ENCODE measurements at places on chromosomes 2 and 18.
A peak's percentile ranks its signal among the peaks of the same experiment; 100 is the strongest.

DNA sequence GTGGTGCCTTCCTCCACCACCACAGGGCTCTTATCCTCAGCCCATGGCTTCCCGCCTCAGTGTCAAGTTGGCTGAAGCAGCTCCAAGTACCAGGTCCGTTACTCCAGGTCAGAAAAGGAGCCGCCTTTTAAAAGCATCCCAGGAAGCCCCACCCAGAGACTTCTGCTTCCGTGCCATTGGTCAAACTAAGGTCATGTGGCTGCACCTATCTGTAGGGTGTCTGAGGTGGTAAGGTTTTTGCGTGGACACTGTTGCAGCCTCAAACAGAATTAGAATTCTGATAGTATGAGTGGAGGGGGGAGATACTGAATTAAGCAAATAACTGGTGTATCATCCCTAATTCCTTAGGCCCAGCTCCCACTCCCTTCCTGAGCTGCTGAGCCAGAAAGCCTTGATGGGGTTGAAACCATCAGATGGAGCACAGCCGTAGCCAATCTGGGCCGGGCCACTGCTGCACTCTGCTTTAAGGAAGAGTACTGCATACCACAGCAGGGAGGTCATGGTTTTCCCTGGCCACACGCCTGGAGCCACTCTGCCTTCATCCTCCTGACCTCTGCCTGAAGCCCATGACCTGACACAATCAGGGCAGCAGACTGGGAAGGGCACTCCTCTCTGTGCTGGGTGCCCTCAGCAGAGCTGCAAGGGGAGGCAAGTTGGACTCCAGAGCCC lies 8.4 kb downstream of the TMEM247 start:
- no peak for DNase-seq

GRCh38 chr18:60020107-60020925 lies 120.5 kb downstream of the PMAIP1 start:
- DNase-seq: no peak

DNA sequence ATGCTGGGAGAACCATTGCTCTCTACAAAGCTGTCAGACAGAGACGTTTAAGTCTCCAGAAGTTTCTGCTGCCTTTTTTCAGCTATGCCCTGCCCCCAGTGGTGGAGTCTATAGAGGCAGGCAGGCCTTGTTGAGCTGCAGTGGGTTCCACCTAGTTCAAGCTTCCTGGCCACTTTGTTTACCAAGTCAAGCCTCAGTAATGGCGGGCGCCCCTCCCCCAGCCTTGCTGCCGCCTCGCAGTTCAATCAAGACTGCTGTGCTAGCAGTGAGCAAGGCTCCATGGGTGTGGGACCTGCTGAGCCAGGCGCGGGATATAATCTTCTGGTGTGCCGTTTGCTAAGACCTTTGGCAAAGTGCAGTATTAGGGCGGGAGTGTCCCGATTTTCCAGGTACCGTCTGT lies 52.7 kb upstream of the SCYGR2 start:
- DNase-seq: no peak

- DNase-seq: no peak
These were observed 55.9 kb upstream of the APCDD1 start for GRCh38 chr18:10398571-10398970.

GRCh38 chr2:88613921-88614320 lies 13.3 kb downstream of the EIF2AK3 start:
- no peak for DNase-seq

GRCh38 chr2:51516667-51517066 lies 484.7 kb upstream of the NRXN1 start:
- DNase-seq: no peak

GRCh38 chr2:156472686-156473085 lies 36.5 kb downstream of the GPD2 start:
- DNase-seq: no peak

GRCh38 chr2:155301221-155301620 lies 602.7 kb downstream of the KCNJ3 start:
- DNase-seq: no peak

GRCh38 chr18:44143072-44143471 lies 537.6 kb upstream of the SETBP1 start:
- DNase-seq: no peak

DNA sequence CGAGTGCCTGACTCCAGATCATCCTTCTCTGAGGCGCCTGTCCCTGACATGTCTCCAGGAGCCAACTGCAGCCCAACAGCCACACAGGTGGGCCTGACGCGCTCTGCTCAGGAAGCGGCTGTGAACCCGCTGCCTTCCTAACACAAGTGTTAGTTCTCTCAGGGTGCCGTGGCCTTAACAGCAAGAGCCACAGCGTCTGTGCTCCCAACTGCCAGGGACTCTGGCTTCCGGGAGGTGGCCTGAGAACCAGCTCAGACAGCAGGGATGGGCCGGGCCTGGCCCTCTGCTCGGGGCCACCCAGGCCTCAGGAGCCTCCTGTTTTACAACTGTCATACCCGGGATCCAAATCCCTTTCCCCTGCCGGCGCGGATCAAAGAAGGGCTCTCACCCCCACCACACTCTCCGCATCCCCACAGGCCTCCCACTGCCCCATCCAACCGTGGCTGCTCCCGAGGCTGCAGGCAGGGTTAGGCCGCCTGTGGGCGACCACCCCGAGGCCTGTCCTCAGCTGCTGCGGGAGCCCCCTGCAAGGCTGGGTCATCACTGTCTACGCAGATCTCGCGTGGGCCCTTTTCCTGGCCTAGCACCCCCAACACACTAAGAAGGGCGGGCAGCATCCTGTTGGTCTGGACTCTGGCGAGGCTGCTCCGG lies 114.2 kb upstream of the ZNF236 start:
- DNase-seq: no peak

GRCh38 chr2:233571001-233571400 lies 4.4 kb upstream of the USP40 start:
- no peak for DNase-seq

DNA sequence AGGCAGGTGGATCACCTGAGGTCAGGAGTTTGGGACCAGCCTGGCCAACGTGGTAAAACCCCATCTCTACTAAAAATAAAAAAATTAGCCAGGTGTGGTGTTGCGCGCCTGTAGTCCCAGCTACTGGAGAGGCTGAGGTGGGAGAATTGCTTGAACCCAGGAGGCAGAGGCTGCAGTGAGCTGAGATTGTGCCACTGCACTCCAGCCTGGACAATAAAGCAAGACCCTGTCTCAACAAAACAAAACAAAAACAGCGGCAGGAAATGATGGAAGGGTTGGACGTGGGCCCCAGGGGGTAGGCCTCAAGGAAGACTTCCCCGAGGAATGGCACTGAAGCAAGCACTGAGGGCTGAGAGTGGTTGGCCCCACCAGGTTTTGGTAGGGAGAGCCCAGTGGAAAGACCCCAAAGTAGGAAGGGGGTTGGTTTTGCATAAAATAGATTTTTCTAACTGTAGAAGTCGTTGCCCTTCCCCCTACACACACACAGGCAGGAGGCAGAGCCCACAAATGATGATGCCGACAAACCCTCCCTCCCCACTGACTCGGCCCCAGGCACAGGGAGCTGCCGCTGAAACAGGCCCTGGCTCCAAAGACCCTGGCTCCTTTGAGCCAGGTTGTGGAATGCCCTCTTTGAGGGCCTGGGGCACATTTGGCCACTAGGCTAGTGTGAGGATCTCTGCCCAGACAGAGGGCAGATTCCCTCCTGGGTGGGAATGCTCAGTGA lies 104.8 kb downstream of the CABLES1 start:
- DNase-seq: no peak

DNA sequence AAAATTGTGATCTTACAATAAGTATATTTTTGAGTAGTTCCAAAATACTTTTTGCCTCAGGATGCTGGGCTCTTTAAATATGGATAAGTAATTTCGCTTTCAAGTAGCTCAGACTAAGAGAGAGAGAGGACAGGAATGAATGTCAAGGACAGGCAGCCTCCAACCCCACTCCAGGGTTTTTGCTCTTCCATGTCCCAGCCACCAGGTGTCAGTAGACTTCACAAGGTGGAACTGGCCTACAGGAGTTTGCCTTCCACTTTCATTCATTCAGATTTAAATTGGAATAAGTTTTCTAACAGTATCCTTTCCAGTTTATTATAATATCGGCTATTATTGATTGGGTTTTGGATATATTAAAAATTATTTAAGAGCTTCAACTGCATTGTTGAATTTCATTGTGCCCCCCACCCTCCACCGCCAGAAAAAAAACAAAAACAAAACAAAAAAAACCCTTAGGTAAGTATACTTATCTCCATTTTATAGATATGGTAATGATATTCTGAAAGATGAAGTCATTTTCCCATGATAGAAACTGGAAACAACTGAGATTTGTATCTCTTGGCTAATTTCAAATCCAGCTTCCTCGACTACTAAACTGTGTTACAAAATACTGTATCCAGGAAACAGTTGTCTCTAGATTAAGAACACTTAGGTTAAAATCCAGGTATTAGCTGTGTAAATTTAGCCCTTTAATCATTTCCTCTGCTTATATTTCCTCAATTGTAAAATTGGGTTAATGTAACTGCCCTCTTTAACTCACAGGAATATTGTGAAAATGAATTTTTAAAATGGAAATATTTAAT lies 793.1 kb downstream of the ERBB4 start:
- DNase-seq: no peak

- DNase-seq: no peak
These were observed 186.5 kb downstream of the TRIB2 start for GRCh38 chr2:12903272-12903671.

GRCh38 chr18:22988208-22988607 lies 55.1 kb downstream of the RBBP8 start:
- DNase-seq: no peak

DNA sequence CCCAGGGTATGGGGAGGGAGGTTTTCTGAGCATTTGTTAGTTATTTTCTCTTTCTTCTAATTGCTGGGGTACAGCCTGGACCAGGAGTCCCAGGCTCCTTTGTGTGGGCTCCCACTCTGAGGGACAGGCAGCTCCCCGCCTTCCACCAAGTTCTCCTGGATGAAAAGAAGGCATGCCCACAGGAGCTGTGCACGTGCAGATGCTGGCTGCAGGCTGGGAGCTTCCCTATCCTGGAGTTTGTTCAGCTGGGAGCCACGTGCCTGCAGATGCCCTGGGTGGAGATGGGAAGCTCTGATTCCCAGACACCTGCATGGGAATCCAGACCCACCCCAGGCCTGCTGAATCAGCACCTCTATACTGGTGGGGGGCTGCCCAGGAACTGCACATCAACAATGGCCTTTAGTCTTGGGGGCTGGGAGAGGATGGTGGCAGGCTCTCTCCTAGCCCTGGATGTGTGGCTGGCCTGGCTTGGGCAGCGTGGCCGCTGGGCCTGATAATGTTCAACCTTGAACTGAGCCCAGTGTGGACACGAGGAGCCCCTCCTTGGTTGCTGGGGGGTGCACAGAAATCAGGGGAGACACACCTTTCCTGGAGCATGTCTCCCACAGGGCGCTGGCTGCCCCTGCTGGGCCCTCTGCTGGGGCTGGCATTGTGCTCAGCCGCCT lies 233.6 kb upstream of the HS6ST1 start:
- no peak for DNase-seq

GRCh38 chr18:11119550-11119949 lies 29.8 kb downstream of the PIEZO2 start:
- DNase-seq: no peak

DNA sequence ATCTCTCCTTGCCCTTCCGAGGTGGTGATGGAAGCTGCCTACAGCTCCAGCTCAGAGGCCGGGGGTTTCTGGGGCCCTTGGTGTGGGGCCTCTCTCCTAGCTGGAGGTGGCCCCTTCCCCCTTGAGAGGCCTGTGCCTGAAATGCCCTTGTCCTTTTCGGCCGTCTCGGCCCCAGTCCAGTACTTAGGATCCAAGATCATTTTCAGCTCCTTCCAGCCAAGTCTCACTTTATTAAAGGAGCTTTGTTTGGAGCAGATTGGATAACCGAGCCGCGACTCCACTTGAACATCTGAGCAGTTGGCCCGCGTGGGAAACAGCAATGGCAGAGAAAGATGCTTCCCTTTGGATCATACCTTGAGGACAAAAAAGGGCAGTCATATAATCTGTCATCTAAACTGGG lies 125.0 kb downstream of the NEDD4L start:
- no peak for DNase-seq

DNA sequence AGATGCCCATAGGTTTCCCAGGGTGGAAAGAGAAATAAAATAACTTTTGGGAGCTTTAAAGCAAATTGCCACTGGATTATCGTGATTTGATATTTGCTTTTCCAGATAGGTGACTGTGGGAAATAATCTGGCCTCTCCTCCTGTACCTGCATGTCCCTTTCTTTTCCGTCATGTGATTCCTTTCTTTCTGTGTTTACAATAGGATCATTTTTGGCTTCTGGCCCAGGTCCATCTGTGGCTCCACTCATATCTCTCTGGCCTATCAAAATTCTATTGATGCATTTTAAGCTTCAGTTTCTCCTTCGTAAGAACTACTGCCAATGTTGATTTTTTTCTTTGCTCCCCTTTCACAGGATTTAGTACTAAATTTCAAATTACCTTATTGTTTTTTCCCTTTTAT lies 153.6 kb downstream of the CCDC85A start:
- DNase-seq: no peak

GRCh38 chr18:61225336-61225735 lies 107.9 kb upstream of the CDH20 start:
- DNase-seq: no peak

- peak; percentile 30 for DNase-seq
These were observed 886 bp downstream of the PRKCE start for GRCh38 chr2:45652090-45653031.

DNA sequence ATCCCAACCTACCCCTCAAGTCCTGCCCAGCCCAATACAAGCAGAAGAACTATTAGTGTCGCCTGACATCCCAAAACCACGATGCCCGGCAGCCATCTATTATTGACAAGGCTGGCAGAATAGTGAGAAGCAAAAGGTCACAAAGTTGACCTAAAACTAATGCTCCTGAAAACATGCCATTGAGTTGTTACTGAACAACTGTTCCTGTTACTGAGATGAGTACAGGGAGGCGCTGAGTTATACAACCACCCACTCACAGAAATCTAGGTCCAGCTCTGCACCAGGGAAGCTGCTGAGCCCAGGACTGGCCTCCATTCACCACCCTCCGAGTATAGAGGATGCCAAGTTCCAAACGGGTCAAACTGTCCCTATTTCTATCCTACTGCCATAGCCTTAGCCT lies 180.0 kb upstream of the ACAA2 start:
- no peak for DNase-seq

DNA sequence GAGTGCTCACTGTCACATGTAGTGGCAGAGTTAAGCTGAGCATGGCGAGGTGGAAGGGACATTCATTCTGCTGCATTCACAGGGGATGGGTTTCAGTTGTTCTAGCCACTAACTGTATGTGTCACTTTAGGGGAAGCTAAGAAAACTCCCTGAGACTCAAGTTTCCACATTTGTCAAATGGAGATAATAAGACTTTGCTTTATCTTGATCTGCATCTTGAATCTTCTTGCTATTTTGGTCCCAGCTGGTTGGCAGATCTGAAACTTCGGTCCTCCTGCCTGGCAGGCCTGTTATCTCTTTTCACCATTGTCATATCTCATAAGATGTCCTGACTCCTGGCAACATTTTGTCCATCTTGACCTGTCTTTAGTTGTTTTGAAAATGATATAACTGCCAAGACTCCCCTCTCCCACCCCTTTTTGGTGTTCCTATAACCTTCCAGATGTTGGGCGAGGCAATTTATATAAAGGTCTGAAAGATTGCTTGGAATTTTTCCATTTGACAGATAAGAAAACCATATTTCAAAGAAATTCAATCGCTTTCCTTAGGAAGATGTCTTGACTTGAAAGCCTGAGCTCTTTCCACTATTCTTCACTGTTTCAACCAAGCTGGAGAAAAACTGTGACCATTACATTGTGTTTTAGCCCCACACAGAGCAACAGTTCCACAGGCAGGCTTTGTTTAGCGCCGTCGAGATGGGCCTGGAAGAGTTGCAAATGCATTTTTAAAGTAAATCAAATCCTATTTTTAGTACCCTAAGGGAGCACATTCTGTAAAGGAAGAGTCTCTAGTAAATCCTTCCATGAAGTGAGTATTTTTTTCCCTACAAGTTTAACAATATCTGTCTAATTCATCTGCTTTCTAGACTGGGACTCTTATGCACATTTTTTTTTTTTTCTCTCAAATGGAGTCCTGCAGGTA lies 33.4 kb downstream of the MYCN start:
- DNase-seq: no peak
